ENCODE measurements at places on chromosomes 5 and 9.

DNA sequence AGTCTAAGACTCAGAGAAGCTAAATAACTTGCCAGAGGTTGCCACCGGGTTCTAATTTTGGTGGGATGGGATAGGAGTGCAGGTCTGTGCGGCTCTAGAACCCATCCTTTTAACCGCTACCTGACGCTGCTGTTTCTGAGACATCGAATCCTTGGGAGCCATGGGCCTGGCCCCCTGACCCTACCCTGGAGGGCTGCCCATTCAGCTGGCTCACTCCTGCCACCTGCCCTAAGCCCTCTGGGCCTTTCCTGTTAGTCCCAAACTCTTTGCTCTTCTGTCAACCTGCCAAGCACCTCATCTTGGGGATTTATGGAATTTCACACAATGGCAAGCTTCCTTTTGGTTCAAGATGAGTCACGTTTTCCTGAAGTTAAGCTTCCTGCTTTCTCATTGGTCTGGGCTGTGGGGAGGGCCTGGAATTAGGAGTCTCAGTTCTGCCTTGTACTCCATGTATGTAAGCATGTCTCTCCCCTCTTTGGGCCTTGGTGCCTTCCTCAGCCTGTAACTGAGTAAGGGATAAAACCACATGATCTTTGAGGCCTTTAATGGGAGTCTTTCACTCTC is 26.6 kb downstream of the ENHO start:
- DNase-seq: no peak

GRCh38 chr5:96331210-96331609 is 101.8 kb downstream of the PCSK1 start:
- no peak for DNase-seq

DNA sequence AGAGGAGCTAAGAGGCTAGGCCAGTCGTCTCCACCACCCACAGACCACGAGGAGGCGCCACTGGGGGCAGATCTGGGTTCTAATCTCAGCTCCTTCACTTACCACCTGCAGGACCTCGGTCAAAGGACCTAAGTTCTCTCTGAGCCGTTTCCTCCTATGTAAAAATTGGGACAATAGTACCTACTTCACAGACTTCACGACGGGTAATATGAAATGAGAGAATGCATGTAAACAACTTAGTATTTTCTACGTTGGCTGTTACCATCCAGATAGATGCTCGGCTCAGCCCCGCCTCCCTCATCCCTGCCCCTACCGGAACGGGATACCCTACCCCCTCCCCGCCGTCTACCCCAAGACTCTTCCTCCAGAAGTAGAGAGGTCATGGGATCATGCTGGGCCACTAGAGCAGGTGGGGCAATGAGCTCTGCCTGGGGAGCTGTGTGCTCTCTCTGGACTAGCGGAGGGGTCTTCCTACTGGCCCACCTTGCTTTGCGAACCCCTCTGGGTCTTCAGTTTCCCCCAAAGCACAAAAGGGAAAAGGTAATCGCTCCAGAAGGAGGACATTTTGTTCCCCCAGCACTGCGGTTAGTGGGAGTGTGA is 541 bp downstream of the GNPDA1 start:
- DNase-seq: peak; percentile 67

GRCh38 chr5:4230786-4231641 is 635.4 kb downstream of the IRX1 start:
- DNase-seq: no peak

DNA sequence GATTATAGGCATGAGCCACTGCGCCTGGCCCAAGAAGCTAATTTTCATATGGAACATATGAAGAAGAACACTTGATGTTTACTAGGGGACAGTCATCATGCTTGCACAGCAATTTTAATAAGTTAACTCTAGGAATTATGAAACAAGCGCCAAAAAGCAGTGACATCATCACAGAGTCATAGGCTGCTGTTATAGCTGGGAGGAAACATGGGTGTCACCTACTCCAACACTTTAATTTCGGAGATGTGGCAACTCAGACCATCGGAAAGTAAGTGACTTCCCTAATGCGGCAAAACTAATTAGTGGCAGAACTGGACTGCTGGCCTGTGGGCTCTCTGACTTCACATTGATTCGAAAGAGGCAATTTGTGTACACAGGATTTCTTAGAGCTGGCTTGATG is 38.1 kb upstream of the EQTN start:
- no peak for DNase-seq

- DNase-seq: no peak
Observed at GRCh38 chr5:112975721-112976431, 722 bp upstream of the DCP2 start.
